Activated T-helper 17 cell treated with anti-CD3 and anti-CD28 coated beads, Interleukin-2, amount 50 U/mL, for 72 hours (primary cell): ENCODE measurements at places on chromosomes 4 and X. TPM values are rescaled to one million over a fixed set of nuclear protein-coding genes. Genes with fewer than 3 reads are reported as not detected.

Gene HERC5
- total RNA-seq, result 26.1 TPM

Gene NWD2
- total RNA-seq, result not detected

- ATAC-seq, result no peak
Measured at GRCh38 chr4:14743601-14744000, 258.7 kb upstream of the CPEB2 start.

DNA sequence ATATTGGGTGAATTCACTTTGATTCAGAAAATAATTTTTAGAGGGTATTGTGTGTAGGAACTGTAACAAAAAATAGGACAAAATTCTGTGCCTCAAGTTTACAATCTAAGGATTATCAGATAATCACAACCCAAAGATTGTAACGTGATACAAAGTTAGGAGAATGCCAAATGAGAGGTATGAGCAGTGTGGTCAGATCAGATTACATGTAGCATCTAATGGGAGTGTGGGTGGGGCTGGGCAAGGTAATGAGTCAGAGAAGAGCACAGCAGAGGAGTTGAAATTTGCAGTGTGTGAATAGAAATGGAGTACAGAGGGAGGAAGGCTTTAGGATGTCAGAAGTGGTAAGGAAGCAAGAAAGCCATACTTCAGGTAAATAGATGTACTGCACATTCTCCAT is 103.4 kb upstream of the TEX13A start:
- ATAC-seq, result no peak

Gene NLGN3
- 6.4 TPM for total RNA-seq

Gene TSPAN7
- total RNA-seq, result 0.78 TPM

GRCh38 chr4:123284168-123284567 is 112.4 kb upstream of the SPRY1 start:
- ATAC-seq, result no peak

- no peak for ATAC-seq
Measured at GRCh38 chr4:25667931-25668557, 12.4 kb downstream of the SLC34A2 start.

DNA sequence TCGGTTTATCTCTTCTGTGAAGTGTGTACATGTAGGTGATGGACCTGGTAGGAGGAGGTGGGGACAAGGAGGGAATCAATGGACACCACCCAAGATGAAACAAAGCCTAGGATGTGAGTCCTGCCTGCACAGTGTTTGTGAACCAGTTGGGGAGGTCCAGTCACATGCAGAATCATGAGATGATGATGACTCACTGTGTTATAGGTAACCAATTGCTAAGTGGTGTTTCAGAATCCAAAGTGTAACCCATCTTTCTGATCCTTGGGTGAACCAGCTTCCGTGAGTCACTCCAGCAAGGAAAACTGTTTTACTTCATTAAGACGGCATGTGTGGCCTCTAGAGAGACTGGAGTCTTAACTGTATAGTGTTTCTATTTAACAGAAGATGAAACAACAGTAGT is 57.9 kb upstream of the HPF1 start:
- no peak for ATAC-seq

DNA sequence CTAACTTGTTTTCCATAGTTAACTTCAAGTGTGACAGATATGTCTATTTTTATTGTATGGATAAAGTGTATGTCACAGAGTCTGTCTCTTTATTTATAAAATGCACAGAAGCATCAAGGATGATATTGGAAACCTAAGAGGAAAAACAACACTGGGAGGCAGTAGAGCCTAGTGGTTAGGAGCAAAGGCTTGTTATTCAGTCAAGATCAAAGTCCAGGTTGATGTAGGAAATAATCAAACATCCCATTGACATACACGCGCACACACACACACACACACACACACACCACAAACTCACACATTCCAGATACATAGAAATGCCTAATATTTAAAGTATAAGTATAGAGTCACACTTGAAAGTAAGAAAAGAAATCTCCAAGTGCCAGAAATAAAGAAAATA is 206.8 kb downstream of the CHRDL1 start:
- no peak for ATAC-seq

DNA sequence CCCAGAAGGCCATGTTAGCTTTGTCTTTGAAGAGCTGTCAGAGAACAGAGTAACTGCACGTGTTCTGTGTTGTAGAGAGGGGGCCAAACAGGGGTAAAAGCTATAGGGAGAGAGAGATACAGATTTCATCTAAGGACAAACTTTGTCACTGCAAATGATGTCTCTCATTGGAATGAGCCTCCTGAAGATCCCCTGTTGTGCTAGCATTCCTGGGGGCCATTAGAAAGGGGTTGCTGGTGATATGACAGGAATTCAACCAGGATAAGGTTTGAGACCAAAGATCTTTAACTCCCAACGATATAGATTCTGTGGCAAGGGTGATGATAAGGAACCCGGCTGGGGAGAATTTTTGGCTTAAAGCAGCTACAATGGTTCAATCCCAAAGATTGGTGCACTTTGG is 16.8 kb downstream of the MID1 start:
- ATAC-seq, result no peak

- ATAC-seq, result no peak
Measured at GRCh38 chrX:141945426-141945825, 41.7 kb downstream of the MAGEC1 start.

- peak; percentile 46 for ATAC-seq
Measured at GRCh38 chr4:37978248-37978924, 18.2 kb downstream of the PTTG2 start.

DNA sequence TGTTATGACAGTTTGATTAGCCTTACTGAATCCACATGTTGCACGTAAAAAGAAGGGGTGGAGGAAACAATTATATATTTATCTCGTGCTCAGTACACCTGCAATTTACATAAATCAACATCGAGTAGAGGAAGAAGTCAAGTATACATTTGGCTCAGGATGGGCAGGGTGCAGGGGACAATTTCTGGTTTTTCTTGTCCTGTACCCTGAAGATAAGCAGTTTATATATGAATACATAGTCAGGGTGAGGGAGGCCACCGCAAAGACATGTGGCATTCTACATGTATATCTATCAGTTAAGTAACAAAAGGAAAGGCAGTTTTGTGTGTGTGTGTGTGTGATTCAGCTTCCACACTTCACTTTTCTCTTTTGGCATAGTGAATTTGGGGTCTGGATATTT is 11.1 kb upstream of the EREG start:
- no peak for ATAC-seq

- no peak for ATAC-seq
Measured at GRCh38 chr4:13782231-13782630, 154.7 kb upstream of the BOD1L1 start.

DNA sequence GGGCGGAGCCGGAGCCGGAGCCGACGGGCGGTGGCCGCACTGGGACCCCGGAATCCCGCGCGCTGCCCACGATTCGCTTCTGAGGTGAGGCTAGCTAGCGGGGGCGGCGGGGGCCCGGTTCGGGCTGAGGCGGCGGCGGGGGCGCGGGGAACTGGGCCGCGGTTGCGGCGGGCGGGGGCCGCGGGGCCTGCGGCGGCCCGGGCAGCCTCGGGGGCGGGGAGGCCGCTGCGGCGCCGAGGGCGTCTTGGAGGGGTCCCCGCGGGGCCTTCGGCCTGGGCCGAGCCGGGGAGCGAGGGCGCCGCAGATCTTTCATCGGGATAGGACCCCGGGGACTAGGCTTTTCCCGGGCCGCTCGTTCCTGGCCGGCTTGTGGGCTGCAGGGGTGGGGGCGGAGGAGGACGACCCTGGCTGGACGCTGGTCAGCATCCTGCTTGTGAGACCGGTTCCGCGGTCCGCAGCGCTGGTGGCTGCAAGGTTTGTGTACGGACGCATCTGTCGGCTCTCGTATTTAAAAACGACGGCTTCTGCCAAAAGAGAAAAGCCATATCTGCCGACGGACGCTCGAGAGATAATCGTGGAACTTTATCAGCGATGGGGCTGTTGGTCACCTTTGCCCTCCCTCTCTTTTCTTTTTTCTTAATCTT is 419 bp downstream of the ADD1 start:
- peak; percentile 23 for ATAC-seq

GRCh38 chrX:23271026-23271425 is 63.6 kb upstream of the PTCHD1 start:
- no peak for ATAC-seq

Gene ANOS1
- total RNA-seq, result not detected

DNA sequence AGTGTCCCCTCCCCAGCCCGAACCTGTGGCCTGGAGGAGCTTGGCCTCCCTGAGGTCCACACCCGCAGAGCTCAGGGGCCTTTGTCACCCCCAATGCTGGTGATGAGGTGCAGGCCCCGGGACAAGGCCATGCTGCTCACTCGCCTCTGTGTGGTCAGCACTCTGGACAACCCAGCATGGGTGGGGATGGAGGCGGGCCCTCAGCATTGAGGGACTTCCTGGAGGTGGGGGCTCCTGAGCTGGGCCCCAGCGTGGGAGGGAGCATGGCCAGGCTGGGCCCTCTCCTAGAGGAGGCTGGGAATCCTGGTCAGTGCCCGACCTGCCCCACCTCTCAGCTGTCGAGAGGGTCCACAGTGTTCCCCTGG is 30.6 kb downstream of the TACC3 start:
- no peak for ATAC-seq

Gene UGT2B11
- total RNA-seq, result not detected

Gene TEC
- 8.3 TPM for total RNA-seq

DNA sequence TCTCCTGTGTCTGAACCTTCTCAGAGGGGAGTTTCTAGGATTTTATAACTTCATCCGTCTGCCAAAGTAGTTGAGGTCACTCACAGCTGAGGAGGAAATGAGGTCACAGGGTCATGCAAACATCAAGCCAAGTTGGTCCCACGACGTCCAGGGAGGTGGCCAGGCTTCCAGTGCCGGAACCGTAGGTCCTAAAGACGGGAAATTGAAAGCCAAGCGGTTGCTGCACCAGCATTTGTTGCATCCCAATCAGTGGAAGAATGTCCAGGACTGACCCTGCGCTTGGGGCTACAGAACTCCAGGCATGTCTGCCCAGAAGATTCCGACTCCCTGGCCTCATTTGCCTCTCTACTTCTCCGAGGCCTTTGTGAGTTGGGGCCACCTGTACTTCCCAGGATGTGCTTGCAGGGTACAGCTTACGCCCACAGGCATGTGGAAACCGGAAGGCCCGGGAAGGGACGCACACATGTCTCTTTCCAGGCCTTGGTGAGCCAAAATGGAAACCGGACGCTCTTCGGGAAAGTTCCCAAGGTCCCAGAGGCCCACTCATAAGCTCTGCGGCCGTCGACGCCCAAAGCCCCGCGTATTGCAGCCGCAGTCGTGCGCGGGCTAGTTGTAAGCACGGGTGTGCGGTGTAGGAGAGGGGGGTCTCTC is 9.3 kb downstream of the PRDM8 start:
- ATAC-seq, result no peak

Gene DIAPH2
- total RNA-seq, result 9.0 TPM

DNA sequence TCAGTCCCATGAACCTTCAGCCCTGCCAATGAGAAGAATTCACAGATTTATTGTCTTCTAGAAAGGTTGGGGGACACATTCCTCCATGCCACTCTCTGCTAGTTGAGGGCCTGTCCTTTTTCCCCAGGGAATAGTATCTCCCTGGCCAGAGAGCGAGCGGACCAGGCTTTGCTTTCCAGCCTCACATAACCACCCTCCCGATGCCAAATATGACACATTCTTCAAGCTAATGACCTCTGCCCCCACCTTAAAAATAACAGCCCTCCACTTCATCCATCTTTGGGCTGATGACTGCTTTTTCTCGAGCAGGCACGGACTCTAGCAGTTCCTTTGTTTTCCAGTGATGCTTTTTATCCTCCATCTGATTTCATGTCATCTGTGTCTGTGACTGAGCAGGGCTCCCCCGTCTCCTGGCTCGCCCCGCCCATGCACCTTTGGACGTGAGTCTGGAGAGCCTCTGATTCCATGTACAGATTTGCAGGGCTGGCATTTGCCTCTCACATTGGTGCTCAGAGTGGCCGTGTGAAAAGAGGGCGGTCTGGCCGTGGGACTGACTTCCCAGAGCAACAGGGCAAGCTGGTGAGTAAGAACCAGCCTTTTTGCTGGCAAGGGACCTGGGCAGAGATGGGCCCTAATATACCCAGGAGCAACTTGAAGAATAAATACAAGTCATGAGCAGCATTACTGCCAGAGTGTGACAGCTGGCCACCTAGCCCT is 279.8 kb downstream of the BCOR start:
- ATAC-seq, result no peak

GRCh38 chr4:118113220-118113619 is 78.9 kb downstream of the NDST3 start:
- ATAC-seq, result peak; percentile 38

- ATAC-seq, result no peak
Measured at GRCh38 chr4:169068423-169068822, 58.4 kb upstream of the CBR4 start.

DNA sequence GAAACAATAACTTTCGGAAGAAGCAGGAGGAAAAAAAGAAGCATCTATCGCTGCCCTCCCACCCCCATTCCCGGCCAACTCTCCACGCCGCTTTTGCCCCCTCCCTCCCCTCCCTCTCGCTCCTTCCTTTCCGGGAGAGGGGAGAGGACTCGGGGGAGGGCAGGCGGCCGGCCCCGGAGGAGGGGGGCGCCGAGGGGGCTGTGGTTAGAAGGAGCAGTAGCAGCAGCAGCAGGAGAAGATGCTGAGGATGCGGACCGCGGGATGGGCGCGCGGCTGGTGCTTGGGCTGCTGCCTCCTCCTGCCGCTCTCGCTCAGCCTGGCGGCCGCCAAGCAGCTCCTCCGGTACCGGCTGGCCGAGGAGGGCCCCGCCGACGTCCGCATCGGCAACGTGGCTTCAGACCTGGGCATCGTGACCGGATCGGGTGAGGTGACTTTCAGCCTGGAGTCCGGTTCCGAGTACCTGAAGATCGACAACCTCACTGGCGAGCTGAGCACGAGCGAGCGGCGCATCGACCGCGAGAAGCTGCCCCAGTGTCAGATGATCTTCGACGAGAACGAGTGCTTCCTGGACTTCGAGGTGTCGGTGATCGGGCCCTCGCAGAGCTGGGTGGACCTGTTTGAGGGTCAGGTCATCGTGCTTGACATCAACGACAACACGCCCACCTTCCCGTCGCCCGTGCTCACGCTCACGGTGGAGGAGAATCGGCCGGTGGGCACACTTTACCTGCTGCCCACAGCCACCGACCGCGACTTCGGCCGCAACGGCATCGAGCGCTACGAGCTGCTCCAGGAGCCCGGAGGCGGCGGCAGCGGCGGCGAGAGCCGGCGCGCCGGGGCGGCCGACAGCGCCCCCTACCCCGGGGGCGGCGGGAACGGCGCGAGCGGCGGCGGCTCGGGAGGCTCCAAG is 1.3 kb downstream of the PCDH7 start:
- ATAC-seq, result no peak

- no peak for ATAC-seq
Measured at GRCh38 chrX:130413415-130413814, 11.6 kb downstream of the RBMX2 start.

DNA sequence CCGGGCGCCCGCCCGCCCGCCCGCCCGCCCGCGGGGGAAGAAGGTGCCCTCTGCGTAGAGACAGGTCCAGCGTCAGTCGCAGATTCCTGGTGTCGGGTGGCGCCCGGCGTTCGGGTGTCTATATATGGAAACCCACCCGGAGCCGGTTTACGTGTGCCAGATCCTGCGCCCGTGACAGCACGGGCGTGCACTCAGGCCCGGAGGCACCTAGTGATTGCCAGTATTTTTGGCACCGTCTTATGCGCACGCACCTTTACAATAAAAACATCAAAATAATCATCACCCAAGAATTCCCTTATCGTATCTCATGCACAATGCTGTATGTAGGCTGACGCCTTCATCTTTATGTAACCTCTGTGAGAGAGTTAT is 519 bp downstream of the SLC25A4 start:
- peak; percentile 9 for ATAC-seq

Gene ZNF141
- total RNA-seq, result 17.3 TPM
